ENCODE measurements at places on chromosomes 2 and 18. TPM values are rescaled to one million over a fixed set of nuclear protein-coding genes. Genes with fewer than 3 reads are reported as not detected.

The INO80C gene
- total RNA-seq, result 41.7 TPM

The FBXO48 gene
- total RNA-seq, result 1.8 TPM

The CD207 gene
- 1.1 TPM for total RNA-seq

The TWIST2 gene
- not detected for total RNA-seq

The LYPD6B gene
- not detected for total RNA-seq

The SLC14A1 gene
- 1.6 TPM for total RNA-seq

The INHA gene
- total RNA-seq, result not detected

The DCC gene
- not detected for total RNA-seq

The MALT1 gene
- total RNA-seq, result 26.2 TPM

The CROCC2 gene
- total RNA-seq, result not detected

GRCh38 chr2:187547353-187547979, 6.8 kb downstream of the TFPI start:
- no peaks in the 10 kb centered on the region for H3K36me3 ChIP-seq
- H3K27ac ChIP-seq, result no peak overlapping the region
- H3K4me3 ChIP-seq, result no peak overlapping the region
- no peak for DNase-seq

DNA sequence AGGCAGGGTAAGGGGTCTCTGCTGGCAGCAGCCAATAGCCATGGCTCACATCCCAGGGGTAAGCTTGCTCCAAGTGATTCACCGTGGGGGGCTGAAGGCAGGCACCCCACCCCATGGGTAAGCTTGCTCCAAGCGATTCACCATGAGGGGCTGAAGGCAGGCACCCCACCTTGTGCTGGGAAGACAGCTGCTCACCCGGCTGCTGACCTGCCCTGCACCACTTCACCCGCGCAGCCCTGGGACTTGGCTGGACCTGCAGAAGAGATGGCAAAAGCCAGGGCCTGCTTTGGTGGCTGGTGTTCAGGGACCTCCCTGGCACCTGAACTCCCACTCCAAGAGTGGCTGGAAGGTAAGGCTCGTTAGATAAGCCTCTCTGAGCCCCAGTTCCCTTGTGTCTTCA, 19.2 kb downstream of the PTGR3 start:
- no peak overlapping the region for H3K4me3 ChIP-seq
- no peak overlapping the region for H3K27ac ChIP-seq
- DNase-seq, result no peak
- H3K27me3 ChIP-seq, result no peaks in the 10 kb centered on the region

DNA sequence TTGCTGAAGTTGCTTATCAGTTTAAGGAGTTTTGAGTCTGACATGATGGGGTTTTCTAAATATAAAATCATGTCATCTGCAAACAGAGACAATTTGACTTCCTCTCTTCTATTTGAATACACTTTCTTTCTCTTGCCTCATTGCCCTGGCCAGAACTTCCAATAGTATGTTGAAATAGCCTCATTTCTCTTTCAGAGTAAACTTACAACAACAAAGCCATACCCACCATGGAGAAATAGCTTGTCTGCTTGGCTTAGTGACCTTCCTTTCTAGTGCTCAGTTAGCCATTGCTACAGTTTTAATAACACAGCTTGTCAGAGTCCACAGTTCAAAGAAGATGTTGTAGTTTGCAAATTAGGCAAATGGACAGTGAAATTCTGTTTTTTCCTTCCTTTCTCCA, 228.0 kb downstream of the ETAA1 start:
- H3K27ac ChIP-seq, result no peak overlapping the region
- no peaks in the 10 kb centered on the region for H3K36me3 ChIP-seq
- peaks cover 9% of the 10 kb centered on the region for H3K27me3 ChIP-seq
- peaks cover 5% of the 10 kb centered on the region for H3K4me1 ChIP-seq
- no peak for DNase-seq
- H3K4me3 ChIP-seq, result no peak overlapping the region

DNA sequence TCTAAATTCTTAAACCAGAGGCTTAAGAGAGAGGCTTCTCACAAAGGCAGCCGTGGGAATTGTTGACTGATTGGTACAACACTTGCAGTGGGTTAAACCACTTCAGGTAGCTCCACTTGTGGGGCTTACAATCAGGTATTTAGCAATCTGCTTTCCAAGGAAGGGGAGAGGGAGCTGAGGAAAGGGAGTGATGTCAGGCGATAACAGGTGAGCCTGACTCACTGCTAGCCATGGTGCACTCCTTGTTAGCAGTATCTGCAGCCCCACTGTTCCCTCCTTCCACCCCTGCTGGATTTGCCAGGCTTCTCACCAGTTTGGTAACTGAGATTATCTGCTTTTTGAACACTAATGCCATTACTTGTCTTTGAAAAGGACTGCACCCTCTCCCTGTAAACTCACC, 1056.7 kb upstream of the FANCL start:
- no peaks in the 10 kb centered on the region for H3K4me1 ChIP-seq
- H3K4me3 ChIP-seq, result no peak overlapping the region
- no peaks in the 10 kb centered on the region for H3K27me3 ChIP-seq
- no peaks in the 10 kb centered on the region for H3K36me3 ChIP-seq

- no peak overlapping the region for H3K4me3 ChIP-seq
- H3K4me1 ChIP-seq, result no peaks in the 10 kb centered on the region
- DNase-seq, result no peak
Measured at GRCh38 chr2:133552821-133553220, 15.4 kb downstream of the NCKAP5 start.

DNA sequence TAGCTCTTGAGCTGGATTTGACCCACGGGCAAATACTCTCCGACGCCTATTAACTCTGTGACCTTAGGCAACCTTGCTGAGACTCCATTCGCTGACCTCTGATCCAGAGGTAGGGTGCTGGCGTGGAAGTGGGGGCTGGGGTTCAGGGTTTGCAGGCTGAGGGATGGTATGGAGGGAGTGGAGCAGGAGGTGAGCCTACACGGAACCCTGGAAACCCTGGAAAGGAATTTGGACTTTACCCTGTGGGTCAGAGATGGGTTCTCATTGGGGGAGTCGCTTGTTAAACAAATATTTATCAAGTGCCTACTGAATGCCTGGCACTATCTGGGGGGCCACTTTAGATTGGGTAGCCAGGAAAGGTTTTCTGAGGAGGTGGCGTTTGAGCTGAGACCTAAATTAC, 58.2 kb upstream of the FZD7 start:
- no peak for DNase-seq
- H3K27me3 ChIP-seq, result peaks cover 7% of the 10 kb centered on the region
- no peaks in the 10 kb centered on the region for H3K4me1 ChIP-seq
- no peak overlapping the region for H3K4me3 ChIP-seq
- H3K36me3 ChIP-seq, result no peaks in the 10 kb centered on the region
- no peak overlapping the region for H3K27ac ChIP-seq

- H3K36me3 ChIP-seq, result no peaks in the 10 kb centered on the region
- no peak for DNase-seq
- no peak overlapping the region for H3K27ac ChIP-seq
- H3K4me1 ChIP-seq, result no peaks in the 10 kb centered on the region
- peaks cover 12% of the 10 kb centered on the region for H3K27me3 ChIP-seq
- no peak overlapping the region for H3K4me3 ChIP-seq
Measured at GRCh38 chr2:11004199-11004598, 92.5 kb downstream of the KCNF1 start.

DNA sequence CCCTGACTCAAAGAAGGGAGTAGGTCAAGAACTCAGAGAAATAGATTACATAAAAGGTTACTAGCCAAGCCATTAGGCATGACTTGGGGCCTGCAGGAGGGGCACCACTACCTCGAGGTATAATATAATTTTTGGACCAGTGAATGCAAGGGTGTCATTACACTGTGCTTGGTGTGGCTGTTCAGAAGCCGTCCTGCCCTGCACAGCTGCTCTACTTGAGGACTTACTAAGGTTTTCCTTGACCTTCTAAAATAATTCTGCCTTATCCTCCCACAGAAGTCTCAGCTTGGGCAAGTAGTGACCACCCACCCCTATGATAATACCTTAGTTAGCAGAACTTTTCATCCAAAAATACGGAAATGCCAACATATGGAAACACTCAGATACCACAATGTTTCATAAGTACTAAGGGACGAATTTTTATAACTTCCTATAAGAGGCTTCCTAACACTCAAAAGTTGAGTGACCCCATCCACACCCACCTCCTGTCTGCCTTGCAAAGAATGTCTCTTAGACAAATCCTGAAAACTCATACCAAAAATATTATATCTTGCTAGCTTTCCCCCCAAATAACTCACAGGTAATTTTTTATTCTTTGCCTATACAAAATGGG, 17.7 kb upstream of the ATG16L1 start:
- peaks cover 69% of the 10 kb centered on the region for H3K4me1 ChIP-seq
- peak overlapping the region; percentile 71 for H3K4me3 ChIP-seq
- DNase-seq, result no peak
- H3K27ac ChIP-seq, result peak overlapping the region; percentile 82
- no peaks in the 10 kb centered on the region for H3K36me3 ChIP-seq

- peaks cover 2% of the 10 kb centered on the region for H3K4me1 ChIP-seq
- peak overlapping the region; percentile 0 for H3K27ac ChIP-seq
- peak overlapping the region; percentile 10 for H3K4me3 ChIP-seq
Measured at GRCh38 chr2:122754561-122754960, 999.1 kb downstream of the TSN start.

- no peaks in the 10 kb centered on the region for H3K4me1 ChIP-seq
- no peak overlapping the region for H3K4me3 ChIP-seq
- no peaks in the 10 kb centered on the region for H3K36me3 ChIP-seq
- peaks cover 17% of the 10 kb centered on the region for H3K27me3 ChIP-seq
- DNase-seq, result no peak
Measured at GRCh38 chr18:36419900-36420531, 122.5 kb downstream of the FHOD3 start.

- H3K27me3 ChIP-seq, result no peaks in the 10 kb centered on the region
- no peak for DNase-seq
- H3K4me1 ChIP-seq, result no peaks in the 10 kb centered on the region
- H3K4me3 ChIP-seq, result no peak overlapping the region
Measured at GRCh38 chr18:60191926-60192325, 180.6 kb downstream of the MC4R start.

GRCh38 chr2:97781981-97782380, 68.6 kb downstream of the ZAP70 start:
- H3K36me3 ChIP-seq, result no peaks in the 10 kb centered on the region
- no peak overlapping the region for H3K4me3 ChIP-seq

GRCh38 chr2:60352491-60353405, 200.7 kb downstream of the BCL11A start:
- H3K4me3 ChIP-seq, result no peak overlapping the region
- peaks cover 8% of the 10 kb centered on the region for H3K4me1 ChIP-seq
- peak overlapping the region; percentile 27 for H3K27ac ChIP-seq
- no peak for DNase-seq
- peaks cover 30% of the 10 kb centered on the region for H3K27me3 ChIP-seq

GRCh38 chr2:64210816-64211215, 66.6 kb upstream of the PELI1 start:
- no peak for DNase-seq
- H3K36me3 ChIP-seq, result no peaks in the 10 kb centered on the region
- no peak overlapping the region for H3K4me3 ChIP-seq

Measured in natural killer cell treated with Interleukin-12 subunit alpha and Interleukin-12 subunit beta and Interleukin-15 and Interleukin-18, amount 100 ng/mL, for 72 hours (primary cell).